ENCODE measurements at places on chromosomes 5 and 9.

GRCh38 chr5:59268756-59269415 is 624.6 kb downstream of the PDE4D start:
- no peak for DNase-seq

GRCh38 chr5:136004436-136004835 is 24.4 kb upstream of the TGFBI start:
- DNase-seq = no peak

DNA sequence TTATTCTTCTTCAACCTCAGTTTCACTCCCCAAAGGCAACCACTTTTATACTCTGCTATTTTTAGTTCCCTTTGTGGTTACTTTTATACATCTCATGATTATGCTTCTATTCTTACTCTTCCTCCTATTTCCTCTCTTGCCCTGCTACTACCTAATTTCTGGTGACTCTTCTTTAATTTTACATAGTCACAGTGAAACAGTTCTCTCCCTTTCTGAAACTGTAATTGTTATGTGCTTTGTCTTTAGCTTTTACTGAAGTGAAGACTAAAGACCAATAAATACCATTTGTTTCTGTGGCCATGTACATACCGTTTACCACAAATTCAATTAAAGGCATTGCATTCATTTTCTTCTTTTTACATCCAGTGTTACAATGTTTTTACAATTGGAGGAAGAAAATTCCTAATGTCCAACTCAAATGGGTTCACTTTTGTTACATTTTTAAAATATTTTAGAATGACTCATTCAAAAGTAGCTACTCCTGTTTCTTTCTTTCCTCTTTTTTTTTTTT is 410.6 kb downstream of the PSAT1 start:
- DNase-seq = no peak

DNA sequence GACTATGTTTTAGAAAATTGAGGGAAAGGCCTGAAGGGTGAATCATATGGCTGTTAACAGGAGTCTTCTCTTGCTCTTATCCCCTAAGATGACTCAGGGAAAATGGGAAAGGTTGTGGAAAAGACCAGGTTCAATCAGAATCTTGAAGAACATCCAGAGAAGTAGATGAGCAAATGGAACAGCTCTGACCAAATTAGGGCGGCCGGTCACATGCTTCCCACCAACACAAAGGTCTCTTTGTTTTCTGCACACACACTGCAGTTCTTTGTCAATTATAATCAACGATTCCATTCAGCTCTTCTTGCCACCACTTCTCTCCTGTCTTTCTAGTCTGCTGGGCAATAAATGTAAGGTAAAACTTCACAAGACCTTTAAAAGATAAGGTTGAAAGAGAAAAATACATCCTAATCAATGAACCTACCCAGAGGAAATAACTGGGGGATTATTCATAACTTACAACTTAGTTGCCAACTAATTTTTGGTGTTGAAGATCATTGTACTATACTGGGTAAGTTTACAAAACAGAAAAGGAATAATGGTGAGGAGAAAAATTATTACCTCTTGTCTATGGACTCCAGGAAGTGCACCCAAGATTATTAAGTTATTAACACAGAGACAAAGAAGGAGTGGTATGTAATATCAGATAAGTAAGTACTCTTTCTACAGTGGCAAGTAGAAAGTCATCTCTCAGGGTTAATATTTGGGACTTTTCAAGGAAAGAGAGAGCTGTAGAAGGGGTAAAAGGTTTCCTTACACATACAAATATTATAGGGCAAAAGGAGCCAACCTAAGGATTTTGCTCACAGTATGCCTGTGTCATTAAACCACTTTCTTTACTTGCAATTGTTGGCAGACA is 441.9 kb upstream of the PIK3R1 start:
- no peak for DNase-seq

DNA sequence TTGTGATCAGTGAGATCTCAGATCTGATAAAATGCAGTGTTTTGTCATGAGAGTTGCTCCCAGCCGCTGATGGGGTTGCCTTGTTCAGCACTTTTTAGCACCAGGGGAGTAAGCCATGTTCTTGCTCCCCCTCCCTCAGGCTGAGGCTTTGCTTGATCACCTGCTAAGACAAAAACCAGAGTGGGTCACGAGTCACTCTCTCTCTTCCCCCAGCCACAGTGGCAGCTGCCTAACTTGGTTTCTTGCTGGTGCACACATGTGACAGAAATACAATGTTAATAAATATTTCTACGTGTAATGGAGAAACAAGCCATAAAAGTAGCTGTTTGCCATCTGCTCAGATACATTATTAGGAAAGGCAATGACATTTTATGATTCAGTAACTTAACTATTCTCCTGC is 212.4 kb upstream of the DMRT1 start:
- DNase-seq = no peak

- DNase-seq = no peak
Measured at GRCh38 chr5:112248623-112249022, 170.5 kb downstream of the EPB41L4A start.

GRCh38 chr9:124473310-124473709 is 23.1 kb downstream of the ADGRD2 start:
- DNase-seq = no peak

GRCh38 chr5:110544603-110545002 is 181.9 kb downstream of the TMEM232 start:
- DNase-seq = no peak

DNA sequence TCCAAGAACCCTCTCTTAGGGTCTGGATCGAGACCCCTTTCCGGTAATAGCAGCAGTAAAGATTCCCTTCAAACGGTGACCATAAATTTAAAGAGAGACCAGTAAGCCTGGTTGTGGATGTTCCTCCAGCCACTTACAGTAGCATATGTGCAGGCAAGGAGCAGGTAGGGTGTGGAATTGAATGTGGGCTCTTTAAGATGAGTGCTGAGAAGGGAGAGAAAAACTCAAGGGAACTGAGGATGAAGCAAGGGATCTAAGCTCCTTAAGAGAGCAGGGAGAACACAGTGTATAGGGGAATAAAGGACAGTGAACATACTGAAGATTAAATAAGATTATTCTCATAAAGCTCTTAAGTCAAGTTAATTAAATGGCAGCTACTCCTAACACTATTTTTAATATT is 51.3 kb downstream of the DPYSL3 start:
- no peak for DNase-seq

- no peak for DNase-seq
Measured at GRCh38 chr9:32339424-32339823, 45.0 kb upstream of the ACO1 start.

All from stimulated activated CD8-positive, alpha-beta memory T cell treated with anti-CD3 and anti-CD28 coated beads, Interleukin-4, amount 100 ng/mL, for 1 hour (primary cell).